ENCODE measurements at places on chromosomes 1 and 21. TPM values are rescaled to one million over a fixed set of nuclear protein-coding genes. Genes with fewer than 3 reads are reported as not detected.
A peak's percentile ranks its signal among the peaks of the same experiment; 100 is the strongest.

- H3K4me3 ChIP-seq: no peak overlapping the region
- no peaks in the 10 kb centered on the region for H3K36me3 ChIP-seq
- DNase-seq: no peak
- H3K27me3 ChIP-seq: no peaks in the 10 kb centered on the region
- peaks cover 16% of the 10 kb centered on the region for H3K4me1 ChIP-seq
Measured at GRCh38 chr1:116807394-116808199, 53.4 kb downstream of the CD2 start.

DNA sequence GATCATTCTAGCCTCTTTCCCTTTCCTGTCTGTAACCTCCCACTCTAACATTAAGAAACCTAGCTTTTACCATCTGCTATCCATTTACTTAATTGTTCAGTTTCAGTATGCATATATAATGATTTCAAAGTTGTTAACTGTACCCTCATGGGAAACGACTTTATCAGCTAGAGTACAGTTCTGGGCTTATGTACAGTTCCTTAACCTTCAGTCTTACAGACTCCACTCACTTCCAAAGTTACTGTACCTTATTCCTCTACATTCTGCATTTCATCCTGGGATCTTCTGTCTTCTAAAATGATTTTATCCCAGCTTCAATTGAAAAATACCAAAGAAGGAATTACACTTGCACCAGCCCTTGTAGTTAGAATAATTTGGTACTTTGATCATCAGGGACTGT lies 108.7 kb upstream of the KCNE2 start:
- H3K4me1 ChIP-seq: no peaks in the 10 kb centered on the region
- H3K27ac ChIP-seq: no peak overlapping the region
- H3K36me3 ChIP-seq: no peaks in the 10 kb centered on the region
- no peak overlapping the region for H3K4me3 ChIP-seq
- no peak for DNase-seq

GRCh38 chr21:45114072-45114471 lies 39.7 kb downstream of the ADARB1 start:
- H3K27me3 ChIP-seq: no peaks in the 10 kb centered on the region
- H3K36me3 ChIP-seq: peaks cover 7% of the 10 kb centered on the region
- H3K27ac ChIP-seq: peak overlapping the region; percentile 23
- DNase-seq: no peak
- peaks cover 21% of the 10 kb centered on the region for H3K4me1 ChIP-seq

GRCh38 chr1:165884690-165885304 lies 57.4 kb downstream of the UCK2 start:
- no peaks in the 10 kb centered on the region for H3K36me3 ChIP-seq
- no peaks in the 10 kb centered on the region for H3K27me3 ChIP-seq
- H3K4me1 ChIP-seq: peaks cover 9% of the 10 kb centered on the region
- peak; percentile 56 for DNase-seq

CR1L gene
- total RNA-seq: 0.22 TPM

CLEC20A gene
- total RNA-seq: 0.04 TPM

All from muscle of leg (tissue), 16 donors.